ENCODE measurements at places on chromosomes 12 and 14.
A peak's percentile ranks its signal among the peaks of the same experiment; 100 is the strongest.

GRCh38 chr12:19572920-19573558 is 133.7 kb downstream of the AEBP2 start:
- DNase-seq = no peak

GRCh38 chr12:79681008-79681590 is 9.7 kb downstream of the PAWR start:
- no peak for DNase-seq

- DNase-seq = no peak
Measured at GRCh38 chr12:82800185-82800584, 113.5 kb downstream of the TMTC2 start.

GRCh38 chr12:131007031-131007739 is 53.5 kb downstream of the ADGRD1 start:
- DNase-seq = no peak

GRCh38 chr12:128684352-128684751 is 139.4 kb downstream of the SLC15A4 start:
- DNase-seq = no peak

GRCh38 chr12:62813031-62813829 is 121.7 kb downstream of the PPM1H start:
- DNase-seq = peak; percentile 62

DNA sequence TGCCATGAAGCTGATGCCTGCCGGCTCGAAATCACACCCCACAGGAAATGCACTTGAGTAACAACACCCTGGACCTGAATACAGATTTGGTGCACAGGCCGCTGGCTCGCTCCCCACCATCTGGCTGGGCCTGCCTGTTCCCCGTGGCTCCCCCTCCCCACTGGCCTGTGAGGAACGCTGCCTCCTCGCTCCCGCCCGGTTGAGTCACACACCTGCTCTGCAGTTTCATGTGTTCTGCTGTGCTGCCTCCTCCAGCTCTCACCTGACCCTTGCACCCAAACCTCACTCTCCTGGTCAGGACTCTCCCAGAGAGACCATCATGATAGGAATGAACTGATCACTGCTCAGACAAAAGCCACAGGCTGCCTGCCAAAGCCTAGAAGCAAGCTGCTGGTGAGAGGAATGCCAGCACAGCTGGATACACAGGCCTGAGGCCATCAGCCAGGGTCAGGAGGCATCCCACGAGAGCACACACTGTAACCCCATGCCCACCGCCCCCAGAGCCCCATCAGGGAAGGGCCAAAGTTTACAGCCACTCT is 3.8 kb upstream of the SIVA1 start:
- no peak for DNase-seq

- DNase-seq = no peak
Measured at GRCh38 chr14:68880581-68881105, 87.8 kb upstream of the ZFP36L1 start.

- peak; percentile 44 for DNase-seq
Measured at GRCh38 chr12:46371718-46372543, 642 bp downstream of the SLC38A2 start.

- DNase-seq = no peak
Measured at GRCh38 chr14:83260751-83261150, 1727.1 kb upstream of the SEL1L start.

DNA sequence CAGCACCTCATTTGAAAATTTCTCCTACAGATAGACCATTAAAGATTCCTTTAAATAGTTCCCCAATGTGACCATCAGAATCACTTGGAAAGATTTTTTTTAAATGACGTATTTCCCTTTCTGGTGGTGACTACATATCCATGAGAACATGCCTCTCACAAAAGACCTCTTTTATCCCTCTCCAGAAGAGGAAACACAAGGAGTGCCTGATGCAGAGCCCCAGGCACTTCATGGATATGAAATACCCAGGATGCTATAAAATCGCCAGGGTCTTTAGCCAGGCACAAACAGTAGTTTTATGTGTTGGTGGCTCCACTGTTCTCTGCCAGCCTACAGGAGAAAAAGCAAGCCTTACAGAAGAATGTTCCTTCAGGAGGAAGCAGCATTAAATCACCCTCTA is 97.1 kb downstream of the ETNK1 start:
- DNase-seq = no peak

DNA sequence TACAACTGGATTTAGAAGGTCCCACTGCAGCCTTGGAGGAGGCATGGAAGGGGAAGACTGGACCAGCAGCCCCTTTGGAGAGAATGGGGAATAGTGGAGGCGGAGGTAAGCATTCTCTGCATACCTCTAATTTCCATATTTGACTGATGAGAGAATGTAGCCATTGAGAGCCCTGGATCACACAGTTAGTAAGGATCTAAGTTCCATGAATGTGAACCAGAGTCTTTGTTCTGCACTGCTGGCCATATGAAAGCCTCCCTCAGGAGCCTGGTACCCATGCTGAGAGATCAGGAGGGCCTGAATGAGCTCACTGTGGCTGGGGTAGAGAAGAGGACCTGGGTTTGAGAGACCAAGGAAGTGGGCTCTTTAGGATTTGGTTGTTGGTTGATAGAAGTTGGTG is 192.1 kb downstream of the TMEM132C start:
- no peak for DNase-seq

- DNase-seq = no peak
Measured at GRCh38 chr14:88937706-88938105, 113.3 kb downstream of the TTC8 start.

DNA sequence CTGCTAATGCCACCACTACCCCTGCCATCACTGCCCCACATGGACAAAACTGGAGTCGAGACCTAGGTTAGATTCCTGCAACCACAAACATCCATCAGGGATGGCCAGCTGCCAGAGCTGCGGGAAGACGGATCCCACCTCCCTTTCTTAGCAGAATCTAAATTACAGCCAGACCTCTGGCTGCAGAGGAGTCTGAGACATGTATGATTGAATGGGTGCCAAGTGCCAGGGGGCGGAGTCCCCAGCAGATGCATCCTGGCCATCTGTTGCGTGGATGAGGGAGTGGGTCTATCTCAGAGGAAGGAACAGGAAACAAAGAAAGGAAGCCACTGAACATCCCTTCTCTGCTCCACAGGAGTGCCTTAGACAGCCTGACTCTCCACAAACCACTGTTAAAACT is 7.1 kb upstream of the OAS2 start:
- no peak for DNase-seq

- DNase-seq = no peak
Measured at GRCh38 chr12:45547822-45548221, 181.7 kb upstream of the ARID2 start.

Data from neuronal stem cell (in vitro differentiated cells).